ENCODE measurements at places on chromosomes 5 and 9.

DNA sequence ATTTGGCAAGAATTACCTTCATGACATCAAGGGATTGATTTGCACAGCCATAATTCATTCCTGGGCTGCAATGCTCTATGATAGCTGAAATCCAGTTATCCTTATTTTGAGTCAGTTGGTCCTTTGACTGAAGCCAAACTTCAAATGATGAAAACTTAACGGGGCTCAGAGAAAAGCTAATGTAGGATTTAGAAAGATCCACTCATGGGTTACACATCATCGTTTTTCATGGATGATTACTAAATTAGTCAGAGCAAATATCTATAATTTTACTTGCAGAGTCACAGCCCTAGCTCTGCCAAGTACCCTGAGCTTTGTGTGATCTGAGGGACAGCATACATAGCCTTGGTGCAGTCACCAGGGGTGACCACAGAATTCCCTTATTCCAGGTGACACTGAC is 27.3 kb upstream of the MUSK start:
- DNase-seq, result no peak

- no peak for DNase-seq
Observed at GRCh38 chr9:126295936-126296600, 30.6 kb upstream of the MVB12B start.

- no peak for DNase-seq
Observed at GRCh38 chr9:91240596-91241165, 121.0 kb downstream of the AUH start.

- DNase-seq, result no peak
Observed at GRCh38 chr9:100581661-100582060, 3.8 kb downstream of the CAVIN4 start.

- DNase-seq, result peak; percentile 23
Observed at GRCh38 chr5:10859393-10860195, 98.6 kb upstream of the DAP start.

DNA sequence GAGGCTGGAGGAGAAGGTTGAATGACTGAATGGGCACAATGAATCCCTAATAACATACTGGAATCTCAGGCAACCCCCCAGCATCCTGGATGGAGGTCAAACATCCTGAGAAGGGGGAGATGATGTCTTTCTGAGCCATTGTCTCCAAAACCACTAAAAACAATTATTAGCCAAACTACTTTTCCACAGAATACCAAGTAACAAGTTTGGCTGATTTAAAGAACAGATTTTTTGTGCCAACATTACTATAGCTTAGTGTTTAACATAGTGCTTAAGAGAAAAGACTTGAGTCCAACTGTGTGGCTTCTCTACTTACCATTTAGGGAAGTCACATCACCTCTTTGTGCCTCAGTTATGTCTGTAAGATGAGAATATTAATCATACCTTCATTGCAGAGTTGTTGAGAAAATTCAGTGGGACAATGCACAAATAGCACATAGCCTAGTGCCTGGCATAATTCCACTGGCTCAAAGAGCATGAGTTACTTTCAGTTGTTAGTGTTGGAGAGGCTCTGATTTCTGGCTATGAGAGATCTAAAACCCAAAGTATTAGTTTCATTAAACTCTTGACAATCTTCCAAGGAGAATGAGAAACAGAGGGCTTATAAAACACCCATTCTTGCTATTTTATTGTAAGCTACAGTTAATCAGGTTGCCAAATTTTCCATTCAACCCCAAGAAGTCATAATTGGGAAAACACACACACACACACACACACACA is 111.3 kb upstream of the NR3C1 start:
- no peak for DNase-seq

- DNase-seq, result no peak
Observed at GRCh38 chr5:133730346-133730745, 118.0 kb upstream of the FSTL4 start.

DNA sequence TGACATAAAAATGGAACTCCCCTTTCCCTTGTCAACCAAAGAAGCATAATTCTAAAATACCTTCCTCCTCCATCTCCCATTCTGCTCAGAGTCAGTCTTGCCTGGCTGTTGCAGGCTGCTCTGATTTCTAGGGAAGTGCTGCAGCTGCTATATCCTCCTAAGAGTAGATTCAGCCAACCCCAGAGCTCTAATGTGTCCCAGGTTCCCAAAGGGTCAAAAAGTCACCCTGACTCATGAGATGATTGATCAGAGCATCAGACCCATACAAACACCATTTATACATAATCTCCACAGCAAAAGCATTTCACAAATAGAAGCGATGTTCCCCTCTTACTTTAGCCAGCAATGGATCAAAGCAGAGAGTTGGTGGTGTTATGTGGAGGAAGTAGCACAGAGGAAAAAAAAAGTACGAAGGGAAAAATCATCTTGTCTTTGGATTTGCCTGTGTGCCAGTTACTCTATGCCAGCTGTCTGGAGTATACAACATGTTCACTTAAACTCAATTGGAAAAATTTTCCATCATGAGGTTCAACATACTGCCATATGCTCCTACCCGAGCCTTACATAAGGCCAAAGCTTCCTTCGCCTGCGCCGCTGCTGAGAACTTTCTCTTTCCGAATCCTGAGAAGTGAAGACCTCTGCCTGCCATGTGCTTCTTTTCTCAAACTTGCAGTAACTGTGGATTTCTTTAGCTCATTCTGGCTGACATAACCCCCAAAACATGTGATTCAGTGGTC is 258.0 kb downstream of the TLE4 start:
- DNase-seq, result no peak

GRCh38 chr5:135231289-135231688 is 167.7 kb downstream of the MACROH2A1 start:
- DNase-seq, result no peak

DNA sequence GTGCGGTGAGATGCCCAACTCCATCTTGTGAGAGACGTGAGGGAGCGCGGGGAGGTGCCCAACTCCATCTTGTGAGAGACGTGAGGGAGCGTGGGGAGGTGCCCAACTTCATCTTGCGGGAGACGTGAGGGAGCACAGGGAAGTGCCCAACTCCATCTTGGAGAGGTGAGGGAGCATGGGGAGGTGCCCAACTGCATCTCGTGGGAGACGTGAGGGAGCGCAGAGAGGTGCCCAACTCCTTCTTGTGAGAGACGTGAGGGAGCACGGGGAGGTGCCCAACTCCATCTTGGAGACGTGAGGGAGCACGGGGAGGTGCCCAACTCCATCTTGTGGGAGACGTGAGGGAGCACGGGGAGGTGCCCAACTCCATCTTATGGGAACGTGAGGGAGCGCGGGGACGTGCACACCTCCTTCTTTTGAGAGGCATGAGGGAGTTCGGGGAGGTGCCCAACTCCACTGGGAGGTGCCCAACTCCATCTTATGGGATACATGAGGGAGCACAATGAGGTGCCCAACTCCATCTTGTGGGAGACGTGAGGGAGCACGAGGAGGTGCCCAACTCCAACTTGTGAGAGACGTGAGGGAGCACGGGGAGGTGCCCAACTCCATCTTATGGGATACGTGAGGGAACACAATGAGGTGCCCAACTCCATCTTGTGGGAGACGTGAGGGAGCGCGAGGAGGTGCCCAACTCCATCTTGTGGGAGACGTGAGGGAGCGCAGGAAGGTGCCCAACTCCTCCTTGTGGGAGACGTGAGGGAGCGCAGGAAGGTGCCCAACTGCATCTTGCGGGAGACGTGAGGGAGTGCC is 235.4 kb downstream of the CACNA1B start:
- DNase-seq, result peak; percentile 9

- DNase-seq, result peak; percentile 45
Observed at GRCh38 chr9:130320723-130321481, 55.3 kb downstream of the HMCN2 start.

Data from WERI-Rb-1 (cell line).